ENCODE measurements at places on chromosomes 7 and 10.

DNA sequence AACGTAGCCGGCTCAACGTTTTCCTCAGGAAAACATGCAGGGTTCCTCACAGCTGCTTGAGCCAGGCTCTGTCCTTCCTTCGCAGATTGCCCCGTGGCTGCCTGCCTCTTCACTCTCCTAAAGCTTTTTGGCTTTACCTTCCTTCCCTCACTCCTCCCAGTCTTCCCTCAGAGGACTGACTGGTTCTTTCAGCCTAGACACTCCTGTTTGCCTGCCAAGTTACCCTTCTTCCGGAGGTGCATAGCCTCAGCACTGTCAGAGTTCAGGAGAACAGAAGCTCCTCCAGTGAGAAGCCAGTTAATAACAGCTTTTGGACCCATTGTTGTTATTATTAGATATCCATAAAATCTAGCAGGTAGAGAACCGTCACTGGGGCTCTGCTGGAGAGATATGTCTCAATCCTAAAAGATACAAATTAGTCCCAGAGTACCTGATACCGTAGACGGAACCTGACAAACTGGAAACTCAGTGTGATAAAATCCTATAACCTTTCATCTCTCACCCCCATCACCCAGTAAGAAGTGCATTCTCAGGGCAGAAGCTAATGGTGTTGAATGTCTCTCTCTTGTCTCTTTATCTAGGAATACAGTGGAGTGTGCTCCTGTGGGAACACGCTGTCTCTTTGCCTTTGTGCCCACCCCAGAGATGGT, 79.6 kb downstream of the SND1 start:
- peaks cover 43% of the 10 kb centered on the region for H3K36me3 ChIP-seq
- no peaks in the 10 kb centered on the region for H3K27me3 ChIP-seq
- no peak overlapping the region for H3K4me3 ChIP-seq
- H3K4me1 ChIP-seq, result no peaks in the 10 kb centered on the region

DNA sequence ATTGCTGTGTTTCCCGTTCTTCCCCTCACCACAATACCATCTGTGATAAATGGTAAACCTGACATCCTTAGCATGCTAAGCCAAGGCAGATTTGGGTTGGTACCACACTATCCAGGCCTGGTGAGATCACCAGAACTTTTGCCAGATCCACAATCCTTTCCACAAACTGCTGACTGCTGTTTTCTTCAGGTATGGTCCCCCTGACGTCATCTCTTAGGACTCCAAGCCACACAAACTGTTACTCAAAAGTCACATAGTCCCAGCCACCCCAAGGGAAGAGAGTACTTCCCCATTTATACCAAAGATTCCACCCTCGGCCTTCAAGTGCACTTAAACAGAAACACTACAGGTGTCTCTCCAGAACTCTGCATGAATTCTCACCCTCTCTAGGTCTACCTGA, 34.8 kb downstream of the SLC25A13 start:
- peaks cover 41% of the 10 kb centered on the region for H3K4me1 ChIP-seq
- no peak overlapping the region for H3K4me3 ChIP-seq
- peaks cover 21% of the 10 kb centered on the region for H3K36me3 ChIP-seq

GRCh38 chr7:126211875-126212274, 1040.9 kb downstream of the GRM8 start:
- no peaks in the 10 kb centered on the region for H3K4me1 ChIP-seq
- DNase-seq, result no peak
- no peak overlapping the region for H3K27ac ChIP-seq
- no peaks in the 10 kb centered on the region for H3K36me3 ChIP-seq

- no peak for DNase-seq
- H3K36me3 ChIP-seq, result no peaks in the 10 kb centered on the region
- no peaks in the 10 kb centered on the region for H3K4me1 ChIP-seq
- no peak overlapping the region for H3K27ac ChIP-seq
- no peaks in the 10 kb centered on the region for H3K27me3 ChIP-seq
Measured at GRCh38 chr10:115945701-115946445, 327.1 kb downstream of the GFRA1 start.

- no peak for DNase-seq
- no peaks in the 10 kb centered on the region for H3K36me3 ChIP-seq
- H3K4me1 ChIP-seq, result peaks cover 6% of the 10 kb centered on the region
- no peak overlapping the region for H3K4me3 ChIP-seq
Measured at GRCh38 chr7:41942468-41943093, 239.7 kb upstream of the INHBA start.

DNA sequence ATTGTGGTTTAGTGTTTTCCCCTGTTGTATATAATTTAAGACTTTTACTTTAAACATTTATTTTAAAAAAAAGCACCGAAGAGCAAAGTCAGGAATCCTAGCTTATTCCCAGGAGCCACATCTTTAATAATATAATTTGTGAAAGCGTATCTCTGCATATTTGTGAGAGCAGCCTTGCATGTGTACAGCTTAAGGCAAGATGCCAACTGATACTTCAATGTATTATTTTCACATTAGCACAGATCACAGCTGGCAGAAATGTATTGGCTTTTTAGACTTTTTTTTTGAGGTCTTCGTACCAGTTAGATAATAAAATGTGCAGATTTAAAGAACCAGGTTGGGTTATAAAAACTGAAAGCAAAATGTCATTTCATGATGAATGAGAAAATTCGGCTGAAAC, 845.7 kb upstream of the POT1 start:
- no peaks in the 10 kb centered on the region for H3K36me3 ChIP-seq
- no peaks in the 10 kb centered on the region for H3K27me3 ChIP-seq
- no peak overlapping the region for H3K4me3 ChIP-seq
- no peak for DNase-seq
